ENCODE measurements at places on chromosomes 1 and 21.

- no peak for DNase-seq
Measured at GRCh38 chr21:39332175-39332574, 16.7 kb downstream of the HMGN1 start.

DNA sequence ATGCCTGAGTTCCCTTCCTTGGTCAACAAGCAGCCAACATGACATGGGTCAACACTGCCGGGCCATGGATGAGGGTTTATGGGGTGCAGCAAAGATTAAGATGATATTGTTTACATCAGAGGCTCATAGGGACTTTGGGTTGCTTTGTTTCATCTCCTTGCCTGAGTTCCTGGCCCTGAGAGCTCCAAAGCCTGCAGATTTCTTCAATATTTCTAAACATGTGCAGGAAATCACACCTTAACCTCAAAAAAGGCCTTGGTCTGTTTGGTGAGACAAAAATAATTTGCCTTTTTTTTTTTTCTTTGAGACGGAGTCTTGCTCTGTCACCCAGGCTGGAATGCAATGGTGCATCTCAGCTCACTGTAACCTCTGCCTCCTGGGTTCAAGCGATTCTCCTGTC, 876 bp downstream of the SLAMF8 start:
- DNase-seq, result no peak

GRCh38 chr1:158011714-158012113, 18.3 kb downstream of the KIRREL1 start:
- DNase-seq, result no peak

GRCh38 chr1:246447501-246447900, 59.6 kb downstream of the SMYD3 start:
- no peak for DNase-seq

- DNase-seq, result no peak
Measured at GRCh38 chr1:90919900-90920299, 101.9 kb downstream of the ZNF644 start.

- DNase-seq, result no peak
Measured at GRCh38 chr1:43446881-43447835, 6.6 kb downstream of the HYI start.

- no peak for DNase-seq
Measured at GRCh38 chr1:246153796-246154212, 353.3 kb downstream of the SMYD3 start.

All from suppressor macrophage (primary cell).